Bone marrow (tissue), 2 donors: ENCODE measurements at places on chromosomes 1 and 21.

DNA sequence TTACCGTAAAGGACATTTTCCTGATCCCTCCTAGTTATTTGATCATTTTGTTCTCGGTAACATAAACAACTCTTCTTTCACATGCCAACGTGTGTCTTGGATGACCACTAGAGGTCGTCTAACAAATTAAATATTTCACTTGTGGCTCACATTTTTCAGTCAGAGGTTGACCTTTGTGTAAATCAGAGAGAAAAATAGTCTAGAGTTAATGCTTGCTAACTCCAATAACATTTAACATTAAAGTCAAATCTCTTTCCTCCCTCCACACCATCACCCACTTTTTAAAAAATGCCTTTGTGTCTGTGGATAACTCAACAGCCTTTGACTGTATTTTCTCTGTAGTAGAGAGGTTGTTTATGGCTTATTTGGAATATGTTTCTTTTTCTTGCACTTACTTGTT lies 220.5 kb upstream of the B3GALT2 start:
- peak; percentile 14 for DNase-seq

DNA sequence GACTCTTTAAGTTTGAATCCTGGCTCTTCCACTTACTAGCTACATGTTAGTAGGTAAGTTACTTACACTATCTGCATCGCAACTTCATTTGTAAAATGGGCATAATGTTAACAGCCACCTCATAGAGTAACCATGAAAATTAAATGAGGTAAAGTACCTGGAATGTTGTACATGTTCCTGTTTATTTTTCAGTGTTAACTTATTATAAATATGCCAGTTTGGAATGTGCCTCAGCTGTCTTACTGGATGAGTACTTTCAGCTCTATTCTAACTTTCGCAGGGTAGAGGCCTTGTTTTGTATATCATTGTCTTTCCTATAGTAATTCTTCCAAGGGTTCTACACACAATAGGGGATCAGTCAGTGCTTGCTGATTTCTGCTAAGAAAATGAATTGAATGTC lies 167.4 kb downstream of the DUSP10 start:
- DNase-seq = no peak

GRCh38 chr1:201359031-201359872 lies 18.2 kb downstream of the TNNT2 start:
- no peak for DNase-seq

DNA sequence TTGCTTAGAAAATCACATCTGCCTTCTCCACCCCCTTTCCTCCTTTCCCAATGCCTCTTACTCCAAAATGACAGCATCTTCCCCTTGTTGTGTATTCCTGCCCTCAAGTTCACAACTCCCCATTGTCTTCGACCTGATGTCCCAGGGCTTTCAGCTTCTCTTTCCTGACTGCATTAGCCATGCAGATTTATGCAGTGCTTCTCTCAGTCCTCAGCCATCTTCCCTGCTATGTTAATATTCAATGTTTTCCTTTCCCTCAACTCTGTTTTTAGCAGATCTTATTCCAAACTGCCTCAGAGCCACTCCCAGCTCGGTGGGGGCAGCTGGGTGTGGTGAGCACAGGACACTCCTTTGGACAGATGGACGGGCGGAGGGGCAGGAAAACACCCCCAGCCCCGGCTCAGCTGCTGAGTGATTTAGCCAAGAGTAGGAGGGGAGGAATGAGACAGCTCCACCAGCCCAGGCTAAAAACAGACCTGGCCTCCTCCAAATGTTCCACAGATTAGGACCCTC lies 71.0 kb downstream of the CD2 start:
- DNase-seq = no peak

- DNase-seq = no peak
Measured at GRCh38 chr1:169161496-169162194, 55.2 kb downstream of the ATP1B1 start.

DNA sequence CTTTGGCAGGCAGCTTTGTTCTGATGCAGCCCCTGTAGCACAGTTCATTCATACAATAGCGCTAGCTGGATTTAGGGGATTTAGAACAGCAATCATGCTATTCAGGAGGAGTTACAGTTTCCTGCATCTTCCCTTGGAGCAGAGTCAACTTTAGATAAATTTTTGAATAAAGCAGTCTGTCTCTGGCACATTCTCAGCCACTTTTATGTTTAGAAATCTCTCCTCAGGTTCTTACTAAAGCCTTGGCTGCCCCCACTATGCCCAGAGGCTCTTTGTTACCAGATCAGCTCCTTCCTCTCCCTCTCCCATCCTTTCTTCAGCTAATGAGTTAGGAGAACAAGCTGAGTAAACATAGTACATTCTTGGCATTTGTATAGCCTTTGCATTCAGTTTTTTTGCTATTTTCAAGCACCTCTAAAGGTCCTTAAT lies 17.0 kb upstream of the PIGC start:
- no peak for DNase-seq
